ENCODE measurements at places on chromosomes 5 and 9.
A peak's percentile ranks its signal among the peaks of the same experiment; 100 is the strongest.

- H3K4me3 ChIP-seq, result no peak overlapping the region
- no peaks in the 10 kb centered on the region for H3K4me1 ChIP-seq
- H3K27ac ChIP-seq, result no peak overlapping the region
- no peak for DNase-seq
Observed at GRCh38 chr9:87469793-87470465, 27.7 kb upstream of the DAPK1 start.

GRCh38 chr5:322281-322941 is 897 bp downstream of the AHRR start:
- H3K36me3 ChIP-seq, result no peaks in the 10 kb centered on the region
- no peak for DNase-seq
- H3K27ac ChIP-seq, result no peak overlapping the region
- H3K4me1 ChIP-seq, result peaks cover 17% of the 10 kb centered on the region

DNA sequence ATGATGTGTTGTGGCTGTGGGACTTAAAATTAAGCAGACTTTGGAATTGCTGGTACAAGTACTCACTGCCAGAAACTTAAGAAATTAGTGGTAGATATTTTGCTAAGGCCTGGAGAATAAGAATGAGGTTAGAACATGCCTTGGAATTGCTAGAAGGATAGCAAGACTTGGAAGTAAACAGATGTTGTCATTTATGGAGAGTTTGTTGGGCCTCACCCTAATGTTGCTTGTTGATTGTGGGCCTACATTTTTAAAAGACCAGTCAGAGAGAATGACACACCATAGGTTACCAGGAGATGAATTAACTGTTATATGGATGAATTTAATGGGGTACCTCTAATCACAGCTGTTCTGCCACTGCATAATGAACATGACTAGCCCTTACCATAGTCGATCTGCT is 120.1 kb upstream of the GAS1 start:
- no peak overlapping the region for H3K27ac ChIP-seq
- no peaks in the 10 kb centered on the region for H3K36me3 ChIP-seq
- DNase-seq, result no peak
- H3K27me3 ChIP-seq, result no peaks in the 10 kb centered on the region
- no peak overlapping the region for H3K4me3 ChIP-seq

DNA sequence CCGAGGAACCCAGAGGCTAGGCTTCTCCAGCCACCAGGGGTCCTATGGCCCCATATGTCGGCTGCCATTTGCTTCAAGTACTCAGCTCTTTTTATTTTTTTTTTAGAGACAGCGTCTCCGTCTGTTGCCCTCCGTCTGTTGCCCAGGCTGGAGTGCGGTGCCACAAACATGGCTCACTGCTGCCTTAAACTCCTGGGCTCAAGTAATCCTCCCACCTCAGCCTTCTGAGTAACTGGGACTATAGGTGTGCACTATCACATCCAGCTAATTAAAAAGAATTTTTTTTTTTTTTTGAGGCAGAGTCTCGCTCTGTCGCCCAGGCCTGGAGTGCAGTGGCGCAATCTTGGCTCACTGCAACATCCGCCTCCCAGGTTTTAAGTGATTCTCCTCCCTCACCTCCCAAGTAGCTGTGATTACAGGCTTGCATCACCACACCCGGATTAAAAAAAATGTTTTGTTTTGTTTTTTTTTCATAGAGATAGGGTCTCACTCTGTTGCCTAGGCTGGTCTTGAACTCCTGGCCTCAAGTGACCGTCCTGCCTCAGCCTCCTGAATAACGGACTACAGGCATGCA is 8.9 kb downstream of the CERCAM start:
- no peak for DNase-seq
- no peak overlapping the region for H3K27ac ChIP-seq
- H3K4me1 ChIP-seq, result no peaks in the 10 kb centered on the region
- H3K27me3 ChIP-seq, result no peaks in the 10 kb centered on the region

GRCh38 chr9:97809666-97810344 is 43.2 kb upstream of the FOXE1 start:
- no peak overlapping the region for H3K27ac ChIP-seq
- no peaks in the 10 kb centered on the region for H3K36me3 ChIP-seq
- DNase-seq, result no peak
- H3K4me3 ChIP-seq, result no peak overlapping the region
- peaks cover 3% of the 10 kb centered on the region for H3K27me3 ChIP-seq

GRCh38 chr5:53167836-53168235 is 58.3 kb upstream of the MOCS2 start:
- H3K27ac ChIP-seq, result no peak overlapping the region
- H3K4me3 ChIP-seq, result no peak overlapping the region
- H3K27me3 ChIP-seq, result no peaks in the 10 kb centered on the region
- no peak for DNase-seq
- H3K36me3 ChIP-seq, result no peaks in the 10 kb centered on the region

GRCh38 chr9:80175286-80176150 is 603.8 kb downstream of the TLE4 start:
- no peak overlapping the region for H3K27ac ChIP-seq
- no peaks in the 10 kb centered on the region for H3K4me1 ChIP-seq
- no peaks in the 10 kb centered on the region for H3K27me3 ChIP-seq

- H3K4me1 ChIP-seq, result no peaks in the 10 kb centered on the region
- H3K27me3 ChIP-seq, result no peaks in the 10 kb centered on the region
- DNase-seq, result no peak
- no peak overlapping the region for H3K27ac ChIP-seq
- no peak overlapping the region for H3K4me3 ChIP-seq
Observed at GRCh38 chr5:97553604-97554452, 370.8 kb upstream of the RIOK2 start.

GRCh38 chr5:74725331-74725730 is 40.3 kb downstream of the HEXB start:
- DNase-seq, result no peak
- peaks cover 66% of the 10 kb centered on the region for H3K36me3 ChIP-seq
- no peak overlapping the region for H3K4me3 ChIP-seq
- no peak overlapping the region for H3K27ac ChIP-seq

- H3K4me1 ChIP-seq, result no peaks in the 10 kb centered on the region
- DNase-seq, result no peak
- no peaks in the 10 kb centered on the region for H3K27me3 ChIP-seq
Observed at GRCh38 chr5:173625261-173625660, 8.8 kb upstream of the BOD1 start.

DNA sequence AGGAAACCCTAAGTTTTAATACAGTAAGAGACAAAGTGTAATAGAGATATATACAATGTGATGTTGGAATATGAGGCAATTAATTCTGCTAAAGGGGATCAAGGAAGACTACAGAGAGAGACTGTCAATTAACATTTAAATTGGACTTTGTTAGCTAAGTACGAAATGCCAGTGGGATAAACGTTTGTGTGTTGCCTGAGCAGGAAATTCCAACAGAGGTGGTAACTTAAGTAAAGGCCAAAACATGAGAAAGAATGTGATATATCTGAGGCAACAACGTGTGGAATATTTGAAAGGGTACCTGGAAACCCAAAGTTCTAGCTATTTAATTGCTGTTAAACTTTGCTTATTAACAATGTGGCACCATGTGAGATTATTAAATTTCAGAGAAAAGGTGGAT is 1666.9 kb upstream of the WWC1 start:
- DNase-seq, result no peak
- H3K36me3 ChIP-seq, result no peaks in the 10 kb centered on the region
- no peak overlapping the region for H3K27ac ChIP-seq

DNA sequence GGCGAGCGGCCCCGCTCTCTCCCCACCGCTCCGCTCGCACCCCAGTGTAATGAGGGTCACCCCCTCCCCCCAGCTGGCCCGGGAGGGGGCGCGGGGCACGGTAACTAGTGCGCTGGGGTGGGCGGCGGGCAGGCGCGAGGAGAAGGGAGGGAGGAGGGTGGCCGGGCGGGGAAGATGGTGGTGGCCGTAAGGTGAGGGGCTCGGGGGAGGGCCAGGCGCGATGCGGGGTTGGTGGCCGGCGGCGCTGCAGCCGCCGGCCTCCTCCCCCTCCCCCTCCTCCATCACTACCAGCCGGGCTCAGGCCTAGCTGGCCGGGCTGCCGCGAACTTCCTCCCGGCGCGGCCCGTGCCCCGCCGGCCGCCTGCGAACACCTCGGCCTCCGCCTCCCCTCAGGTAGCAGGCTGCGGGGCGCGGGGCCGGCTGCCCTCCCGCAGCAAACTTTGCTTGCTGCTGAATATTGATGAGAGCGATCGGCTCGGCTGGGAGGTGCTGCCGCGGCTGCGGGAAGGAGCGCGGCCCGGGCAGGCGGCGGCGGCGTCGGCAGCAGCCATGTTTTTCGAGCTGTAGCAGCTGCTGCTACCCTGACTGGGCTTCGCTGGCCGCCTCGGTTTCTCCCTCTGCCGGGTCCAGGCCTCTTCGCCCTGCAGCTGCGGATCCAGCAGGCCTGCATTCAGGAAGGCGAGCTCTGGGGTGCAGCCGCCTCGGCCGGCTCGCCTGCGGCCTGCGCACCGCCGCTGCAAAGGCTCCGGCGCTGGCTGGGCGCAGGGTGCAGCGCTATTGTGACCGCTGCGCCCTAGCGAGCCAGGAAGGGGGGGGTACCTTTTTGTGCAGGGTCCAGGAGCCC is 502 bp downstream of the NSD1 start:
- H3K27ac ChIP-seq, result peak overlapping the region; percentile 79
- H3K36me3 ChIP-seq, result peaks cover 16% of the 10 kb centered on the region
- DNase-seq, result no peak
- H3K4me3 ChIP-seq, result peak overlapping the region; percentile 67
- H3K4me1 ChIP-seq, result peaks cover 44% of the 10 kb centered on the region

GRCh38 chr5:176772271-176773210 is 37.8 kb upstream of the UNC5A start:
- H3K27me3 ChIP-seq, result peaks cover 4% of the 10 kb centered on the region
- no peak overlapping the region for H3K4me3 ChIP-seq
- no peak for DNase-seq
- no peaks in the 10 kb centered on the region for H3K4me1 ChIP-seq
- H3K27ac ChIP-seq, result no peak overlapping the region

- H3K27me3 ChIP-seq, result no peaks in the 10 kb centered on the region
- no peaks in the 10 kb centered on the region for H3K4me1 ChIP-seq
- DNase-seq, result no peak
Observed at GRCh38 chr5:124736805-124737188, 9.6 kb downstream of the ZNF608 start.

GRCh38 chr5:128844354-128844923 is 120.8 kb upstream of the SLC27A6 start:
- no peaks in the 10 kb centered on the region for H3K4me1 ChIP-seq
- DNase-seq, result no peak
- H3K36me3 ChIP-seq, result no peaks in the 10 kb centered on the region
- H3K27me3 ChIP-seq, result no peaks in the 10 kb centered on the region
- no peak overlapping the region for H3K27ac ChIP-seq

DNA sequence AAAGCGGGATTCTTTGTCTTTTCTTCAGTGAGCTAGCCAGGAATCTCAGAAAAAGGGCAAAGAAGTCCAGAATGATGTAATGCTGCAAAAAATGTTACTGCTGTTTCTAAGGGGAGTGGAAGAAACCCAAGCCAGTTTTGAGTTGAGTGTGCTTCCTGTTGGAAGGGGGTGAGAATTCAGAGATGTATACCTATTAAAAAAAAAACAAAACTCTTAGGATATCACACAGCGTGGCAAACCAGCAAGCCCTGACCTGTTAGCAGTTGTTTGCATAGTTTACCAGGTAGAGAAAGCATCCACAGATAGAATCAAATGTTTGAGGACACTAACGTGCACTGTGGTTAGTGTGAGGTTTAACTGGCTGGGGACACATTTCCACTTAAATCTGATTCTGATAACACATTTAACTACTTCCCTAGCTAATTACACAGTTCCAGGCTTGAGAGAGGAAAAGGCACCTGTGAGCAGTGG is 11.4 kb downstream of the BASP1 start:
- H3K27me3 ChIP-seq, result no peaks in the 10 kb centered on the region
- no peaks in the 10 kb centered on the region for H3K4me1 ChIP-seq
- DNase-seq, result no peak
- no peaks in the 10 kb centered on the region for H3K36me3 ChIP-seq
- no peak overlapping the region for H3K27ac ChIP-seq

DNA sequence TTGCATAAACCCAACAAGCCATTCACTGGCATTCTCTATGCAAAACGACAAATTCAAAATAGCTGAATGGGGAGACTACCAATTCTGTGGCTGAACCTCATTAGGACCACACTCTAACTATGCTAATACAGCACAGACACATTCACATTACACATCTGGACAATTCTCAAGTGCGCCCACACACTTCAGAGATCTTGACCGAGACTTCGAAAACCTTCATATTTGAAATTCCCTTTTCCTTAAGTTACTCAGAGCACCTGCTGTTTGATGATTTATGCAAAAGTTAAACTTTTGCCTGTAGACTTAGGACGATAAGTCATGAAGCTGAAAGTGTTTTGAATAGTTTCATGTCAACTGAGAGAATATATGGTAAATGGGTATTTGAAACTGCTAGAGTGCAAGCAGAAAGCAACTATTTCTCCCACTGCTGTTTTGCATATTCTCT is 111.9 kb downstream of the FBN2 start:
- H3K4me3 ChIP-seq, result no peak overlapping the region
- DNase-seq, result no peak
- no peak overlapping the region for H3K27ac ChIP-seq
- H3K36me3 ChIP-seq, result no peaks in the 10 kb centered on the region

- H3K4me1 ChIP-seq, result no peaks in the 10 kb centered on the region
- no peaks in the 10 kb centered on the region for H3K27me3 ChIP-seq
- no peak overlapping the region for H3K4me3 ChIP-seq
- no peak overlapping the region for H3K27ac ChIP-seq
- no peaks in the 10 kb centered on the region for H3K36me3 ChIP-seq
- no peak for DNase-seq
Observed at GRCh38 chr5:10479154-10479721, 37.6 kb downstream of the ROPN1L start.

DNA sequence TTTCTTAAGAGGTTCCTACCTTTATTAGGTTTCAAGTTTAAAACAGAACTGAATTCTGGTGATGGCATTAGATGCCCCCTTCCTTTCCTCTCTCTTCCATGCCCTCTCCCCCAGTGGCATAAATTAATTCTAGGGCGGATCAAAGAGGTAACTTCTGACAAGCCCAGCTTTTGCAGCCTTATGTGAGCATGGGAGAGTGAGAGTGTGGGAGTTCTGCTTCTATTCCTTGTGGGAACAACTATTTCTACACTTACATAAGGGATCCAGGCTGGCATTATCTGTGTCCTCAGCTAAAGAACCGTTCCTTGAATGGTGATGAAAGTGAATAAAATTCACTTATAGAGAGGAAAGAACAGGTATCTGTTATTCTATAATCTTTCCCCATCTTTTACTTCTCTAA is 437.6 kb downstream of the KIF4B start:
- H3K4me1 ChIP-seq, result no peaks in the 10 kb centered on the region
- no peaks in the 10 kb centered on the region for H3K36me3 ChIP-seq
- no peak for DNase-seq
- H3K27ac ChIP-seq, result no peak overlapping the region
- no peaks in the 10 kb centered on the region for H3K27me3 ChIP-seq
- H3K4me3 ChIP-seq, result no peak overlapping the region

GRCh38 chr9:124078641-124079040 is 67.1 kb downstream of the LHX2 start:
- no peak for DNase-seq
- H3K4me3 ChIP-seq, result no peak overlapping the region
- no peaks in the 10 kb centered on the region for H3K4me1 ChIP-seq
- H3K27me3 ChIP-seq, result no peaks in the 10 kb centered on the region

Measured in effector memory CD4-positive, alpha-beta T cell (primary cell).